Thyroid gland (tissue), 4 donors: ENCODE measurements at places on chromosomes 7 and 10. TPM values are rescaled to one million over a fixed set of nuclear protein-coding genes. Genes with fewer than 3 reads are reported as not detected.

Gene NRBF2
- total RNA-seq = 25.8 TPM

DNA sequence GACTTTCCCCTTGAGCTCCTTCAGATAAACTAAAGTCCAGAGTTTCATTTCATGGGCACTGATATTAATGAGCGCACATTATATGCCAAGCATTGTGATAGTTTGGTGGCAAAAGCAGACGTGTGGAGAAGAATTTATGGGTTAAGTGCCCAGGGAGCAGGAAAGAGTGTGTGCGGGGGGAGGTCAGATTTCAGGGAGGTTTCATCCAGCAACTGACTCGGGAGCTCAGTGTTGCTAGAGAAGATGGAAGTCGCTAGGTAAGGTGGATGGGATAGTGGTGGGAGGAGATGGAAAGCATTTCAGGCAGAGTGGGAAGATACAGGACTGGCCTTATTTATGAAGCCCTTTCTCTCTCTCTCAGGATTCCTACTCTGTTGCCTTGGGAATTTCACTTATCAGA lies 223.0 kb downstream of the SNX10 start:
- DNase-seq = no peak

Gene RHOBTB1
- total RNA-seq = 10.5 TPM

DNA sequence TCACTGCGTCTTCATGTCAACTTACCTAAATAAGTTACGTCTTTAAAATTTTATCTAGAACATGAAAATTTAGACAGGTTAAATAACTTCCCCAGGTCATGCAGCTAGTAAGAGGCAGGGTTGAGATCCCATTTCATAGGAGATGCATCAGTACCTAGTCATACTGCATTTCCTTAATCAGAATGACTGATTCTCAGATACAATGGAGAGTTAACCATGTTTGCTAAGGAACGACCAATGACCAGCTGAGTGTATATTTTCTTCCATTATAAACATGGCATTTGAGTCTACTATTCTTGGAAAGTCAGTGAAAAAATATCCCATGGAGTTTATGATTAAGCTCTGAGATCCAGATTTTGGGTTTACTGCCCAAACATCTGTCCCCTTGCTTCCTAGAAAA lies 39.6 kb downstream of the ENTPD1 start:
- DNase-seq = no peak

DNA sequence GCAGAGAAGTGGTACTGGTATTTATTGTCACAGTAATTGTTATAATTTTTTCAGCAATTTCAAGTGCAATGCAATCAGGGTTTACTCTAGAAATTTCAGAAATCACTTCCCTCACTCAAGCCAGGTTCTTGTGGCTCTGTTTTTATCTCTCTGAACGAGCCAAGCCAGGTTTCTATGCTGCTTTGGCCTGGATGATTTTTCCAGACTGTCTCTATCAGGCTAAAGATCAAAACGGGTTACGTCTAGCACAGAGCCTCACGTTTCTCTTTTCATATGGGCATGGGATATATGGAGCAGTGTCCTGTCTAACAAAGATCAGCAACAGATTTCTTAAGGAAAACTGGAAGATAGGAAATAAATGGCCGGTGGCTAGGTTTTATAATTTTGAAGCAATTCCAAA lies 1105.3 kb downstream of the NRG3 start:
- no peak for DNase-seq

DNA sequence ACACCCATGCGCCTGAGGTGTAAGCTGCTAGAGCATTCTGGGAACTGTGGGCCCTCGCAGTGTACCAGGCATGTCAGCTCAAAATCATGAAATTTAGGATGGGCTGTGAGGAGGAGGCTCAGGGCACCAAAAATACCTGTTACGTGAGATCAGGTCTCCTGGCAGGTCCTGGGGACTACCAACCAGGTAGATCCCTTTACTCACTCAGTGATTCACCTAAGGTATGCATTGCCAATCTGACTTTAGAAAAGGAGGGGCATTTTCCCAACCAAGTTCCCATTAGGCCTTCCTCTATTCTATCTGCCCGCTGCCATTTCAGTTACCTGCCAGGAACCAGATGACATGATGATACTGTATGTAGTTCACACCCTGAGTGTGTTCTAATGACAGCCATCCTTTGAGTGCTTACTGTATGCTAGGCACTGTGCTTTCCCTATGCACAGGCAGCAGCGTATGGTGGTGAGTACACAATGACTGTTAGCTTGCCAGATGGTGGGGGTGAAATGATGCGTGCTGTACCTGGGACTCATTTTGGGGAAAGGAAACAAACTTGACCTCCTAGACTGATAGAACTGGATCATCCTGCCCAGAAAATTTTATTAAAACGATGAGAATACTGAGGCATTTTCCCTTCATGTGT lies 62.0 kb downstream of the CFAP58 start:
- no peak for DNase-seq
